ENCODE measurements at places on chromosomes 16 and 17.

- no peak for DNase-seq
Measured at GRCh38 chr17:64662774-64663367, 764 bp upstream of the SMURF2 start.

GRCh38 chr16:3022208-3022683 is 1.5 kb downstream of the HCFC1R1 start:
- DNase-seq: no peak

- no peak for DNase-seq
Measured at GRCh38 chr17:61415374-61416210, 15.9 kb downstream of the TBX2 start.

DNA sequence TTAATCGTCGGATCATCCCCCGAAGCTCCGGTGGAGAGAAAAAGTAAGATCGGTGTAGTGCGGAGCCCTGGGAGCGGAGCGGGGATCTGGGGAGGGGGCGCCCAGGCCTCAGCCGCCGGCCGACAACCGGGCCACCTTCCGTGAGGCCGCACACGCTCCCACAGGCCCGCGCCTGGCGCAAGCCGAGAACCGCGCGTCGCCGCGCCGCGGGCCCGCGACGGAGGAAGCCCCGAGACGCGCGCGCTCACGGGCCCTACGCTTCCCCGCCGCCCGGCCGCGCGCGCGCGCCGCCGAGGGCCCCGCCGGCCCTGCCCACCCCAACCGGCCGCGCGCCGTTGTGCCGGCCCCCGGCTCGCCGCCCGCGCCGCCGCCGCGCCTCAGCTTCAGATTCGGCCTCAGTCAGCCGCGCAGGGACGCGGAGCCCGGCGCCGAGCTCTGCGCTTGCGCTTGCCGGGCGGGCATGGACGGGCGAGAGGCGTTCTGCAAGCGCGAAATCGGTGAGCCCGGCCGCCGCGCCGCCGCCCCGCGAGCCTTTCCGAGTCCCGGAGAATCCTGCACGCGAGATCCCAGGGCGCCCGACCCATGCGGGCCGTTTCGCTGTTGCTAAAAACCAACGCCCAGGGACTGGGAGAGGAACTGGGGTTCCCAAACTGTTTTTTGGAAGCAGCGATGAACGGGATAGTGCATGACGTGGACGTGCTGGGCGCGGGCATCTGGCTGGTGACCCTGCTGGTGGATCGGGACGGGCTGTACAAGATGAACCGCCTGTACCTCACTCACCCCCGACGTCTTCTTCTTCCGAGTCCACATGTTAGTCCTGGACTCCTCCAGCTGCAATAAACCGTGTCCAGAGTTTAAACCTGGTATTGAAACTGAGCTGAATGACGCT is 28.0 kb upstream of the LRRC37A start:
- peak; percentile 35 for DNase-seq

DNA sequence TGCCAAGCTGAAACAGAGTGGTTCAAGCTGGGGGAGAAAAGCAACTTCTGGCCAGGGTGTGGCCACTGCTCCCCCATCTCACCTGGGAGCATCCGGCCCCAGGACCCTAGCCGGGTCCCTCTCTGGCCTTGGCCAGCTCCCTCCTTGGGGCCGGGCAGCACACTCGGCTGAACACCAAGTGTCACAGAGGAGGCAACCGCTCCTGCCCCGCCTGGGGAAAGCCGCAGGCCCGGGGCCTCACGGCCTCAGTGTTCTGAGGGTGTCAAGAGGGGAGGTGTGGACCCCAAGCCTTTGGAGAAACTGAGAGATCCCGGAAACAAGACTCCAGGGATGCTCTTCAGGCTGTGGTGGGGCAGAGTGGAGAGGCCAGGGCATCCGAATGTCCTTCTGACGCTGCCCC is 88.4 kb downstream of the ENGASE start:
- DNase-seq: no peak

DNA sequence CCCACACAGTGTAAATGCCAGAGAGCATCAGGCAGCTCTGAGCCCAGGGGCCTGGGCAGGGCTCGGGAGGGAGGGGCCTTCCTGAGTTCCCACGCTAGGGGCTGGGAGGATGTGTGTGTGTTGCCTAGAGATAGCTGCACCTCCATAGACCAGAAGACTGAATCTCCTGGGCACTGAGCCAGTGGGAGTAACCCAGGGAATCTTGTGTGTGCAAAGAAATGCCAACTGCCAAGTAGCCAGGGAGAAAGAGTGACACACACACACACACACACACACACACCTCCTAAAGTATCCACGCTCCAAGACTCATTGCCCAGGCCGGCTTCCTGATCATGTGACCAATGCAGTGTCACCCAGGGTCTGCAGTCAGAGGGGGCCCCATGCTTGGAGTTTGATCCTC is 166.2 kb upstream of the RPL38 start:
- DNase-seq: no peak

- DNase-seq: no peak
Measured at GRCh38 chr17:58273453-58274104, 7.2 kb downstream of the MPO start.

GRCh38 chr16:24471561-24472350 is 67.6 kb upstream of the RBBP6 start:
- no peak for DNase-seq

GRCh38 chr16:57409870-57410587 is 5.5 kb downstream of the CCL17 start:
- no peak for DNase-seq

Measured in NCI-H1417 treated with DMSO at 0.1 percent for 48 hours (cell line).